ENCODE measurements at places on chromosomes 2 and 18. TPM values are rescaled to one million over a fixed set of nuclear protein-coding genes. Genes with fewer than 3 reads are reported as not detected.

- no peak for DNase-seq
These were observed 83.1 kb downstream of the NBEAL1 start for GRCh38 chr2:203097735-203098134.

The EMX1 gene
- not detected for total RNA-seq

DNA sequence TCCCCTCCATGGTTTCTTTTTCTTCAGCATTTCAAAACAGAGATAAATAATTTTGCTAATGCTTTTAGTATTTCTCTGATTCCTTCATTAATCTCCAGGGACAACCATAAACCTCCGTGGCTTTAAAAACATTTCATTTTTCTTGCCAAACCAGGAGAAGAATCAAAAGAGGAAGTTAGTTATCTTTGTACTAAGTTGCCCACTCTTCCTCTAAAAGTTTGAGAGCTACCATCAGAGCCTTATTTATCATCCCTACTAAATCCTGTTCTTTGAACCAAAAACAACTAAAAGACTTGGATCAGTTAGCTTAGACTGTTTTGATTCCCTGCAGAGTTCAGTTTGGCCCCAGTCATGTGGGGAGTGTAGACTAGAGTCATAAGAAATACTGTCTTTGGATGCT is 208.4 kb downstream of the SETBP1 start:
- no peak for DNase-seq

GRCh38 chr2:150374492-150374891 is 113.0 kb downstream of the RND3 start:
- peak; percentile 27 for DNase-seq

DNA sequence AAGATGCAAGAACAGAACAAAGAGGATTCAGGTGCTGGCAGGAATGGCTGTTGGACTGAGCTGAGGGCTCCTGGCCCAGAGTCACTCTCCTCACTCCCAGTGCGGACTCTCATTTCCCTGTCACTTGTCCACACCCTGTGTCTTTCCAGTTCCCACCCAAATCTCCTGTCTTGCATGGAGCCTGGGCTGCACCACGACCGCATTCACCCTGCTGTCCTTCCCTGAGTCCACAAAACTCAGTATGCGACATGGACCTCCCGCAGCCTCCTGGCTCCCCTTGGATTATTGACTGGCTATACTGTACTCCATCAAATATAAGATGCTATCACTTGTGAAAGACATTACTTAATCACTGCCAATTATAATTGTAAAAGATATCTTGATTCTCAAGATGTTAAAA is 2.5 kb upstream of the ITM2C start:
- DNase-seq, result no peak

DNA sequence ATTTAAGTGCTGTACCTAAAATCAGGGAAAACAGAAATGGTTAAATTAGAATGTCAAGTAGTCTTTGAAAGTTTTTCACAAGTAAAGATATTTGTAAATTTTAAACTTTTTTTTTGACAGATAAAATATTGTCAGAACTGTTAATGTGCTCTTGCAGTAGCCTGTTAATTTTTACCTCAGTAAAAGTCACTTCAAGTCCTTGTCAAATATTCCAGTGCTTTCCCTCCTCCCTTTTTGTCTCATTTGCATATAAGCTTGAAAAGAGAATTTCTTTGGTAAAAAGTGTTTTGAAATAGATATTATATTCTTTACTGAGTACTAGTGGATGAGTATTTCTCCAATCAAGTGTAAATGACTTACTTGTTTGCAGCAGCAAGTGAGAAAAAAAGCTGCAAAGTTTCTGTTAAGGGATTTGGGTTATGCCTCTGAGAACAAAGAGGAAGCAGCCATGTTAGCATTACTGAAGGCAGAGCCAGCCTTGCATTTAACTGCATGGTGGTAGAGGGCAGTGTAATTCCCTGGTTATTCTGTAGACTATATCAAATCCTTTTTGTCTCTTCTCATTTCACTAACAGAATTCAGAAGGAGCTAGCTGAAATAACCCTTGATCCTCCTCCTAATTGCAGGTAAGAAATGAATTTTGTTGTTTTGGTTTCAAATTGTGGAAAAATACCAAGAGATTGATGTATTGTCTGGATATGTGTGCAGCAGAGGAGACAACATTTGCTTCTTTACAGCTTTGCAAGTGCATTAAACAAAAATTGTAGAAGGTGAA is 3.2 kb downstream of the UBE2E3 start:
- peak; percentile 84 for DNase-seq

The AQP4 gene
- 37.6 TPM for total RNA-seq

GRCh38 chr2:239438368-239438767 is 37.5 kb upstream of the HDAC4 start:
- DNase-seq, result no peak

DNA sequence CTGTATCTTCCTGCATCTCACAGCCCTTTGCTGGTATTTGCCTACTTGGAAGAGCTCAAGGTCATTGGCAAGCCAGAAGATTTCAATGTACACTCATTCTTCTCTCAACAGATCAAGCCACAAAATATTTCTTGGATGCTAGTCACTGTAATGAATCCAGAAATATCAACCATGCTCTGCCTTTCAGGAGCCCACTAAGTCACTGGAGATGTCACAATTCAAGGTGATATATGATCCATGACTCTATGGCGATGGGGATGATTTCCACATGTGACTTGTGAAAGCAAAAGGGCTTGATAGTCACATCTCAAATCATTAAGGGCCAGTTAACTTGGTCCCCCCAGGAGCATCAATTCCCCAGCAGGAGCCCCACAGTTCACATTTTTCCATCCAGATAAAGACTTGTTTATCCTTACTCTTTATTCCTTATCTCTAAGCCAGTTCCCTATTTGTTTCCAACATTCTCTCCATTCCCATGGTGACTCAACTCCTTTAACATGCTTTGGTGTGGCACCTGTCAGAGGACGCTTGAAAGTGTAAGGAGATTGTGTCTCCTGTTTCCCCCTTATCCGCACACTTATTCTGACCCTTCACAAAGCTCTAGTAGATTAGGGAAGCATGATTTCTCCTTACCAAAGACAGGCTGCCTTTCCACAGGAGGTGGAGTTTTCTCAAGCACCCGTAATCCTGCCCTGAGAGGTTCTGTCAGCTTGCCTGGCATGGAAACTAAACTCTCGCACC is 15.8 kb downstream of the PKDCC start:
- peak; percentile 56 for DNase-seq

DNA sequence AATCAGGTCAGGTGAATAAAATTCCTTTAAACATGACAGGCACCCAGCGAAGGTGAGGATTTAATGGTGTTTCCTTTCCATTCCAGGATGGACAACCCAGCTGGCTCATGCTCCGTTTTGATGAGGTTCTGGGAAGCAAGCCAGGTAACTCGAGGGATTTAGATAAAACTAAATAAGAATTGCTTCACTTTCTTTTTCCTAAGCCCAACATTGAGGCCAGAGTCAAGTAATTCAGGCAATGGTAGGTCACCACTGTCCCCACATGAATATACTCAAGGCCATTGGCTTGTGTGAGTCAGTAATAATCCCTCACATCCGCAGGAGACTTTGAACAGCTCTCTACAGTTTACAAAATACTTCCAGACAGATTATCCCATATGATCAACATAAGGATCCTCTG is 16.2 kb upstream of the LRATD1 start:
- DNase-seq, result no peak

The IL18R1 gene
- 4.5 TPM for total RNA-seq

- no peak for DNase-seq
These were observed 194.0 kb upstream of the EPC2 start for GRCh38 chr2:148450531-148450930.

The LNPK gene
- total RNA-seq, result 68.4 TPM

The SULT1C2 gene
- total RNA-seq, result 0.92 TPM

GRCh38 chr2:196961889-196962288 is 35.4 kb upstream of the PGAP1 start:
- DNase-seq, result no peak

DNA sequence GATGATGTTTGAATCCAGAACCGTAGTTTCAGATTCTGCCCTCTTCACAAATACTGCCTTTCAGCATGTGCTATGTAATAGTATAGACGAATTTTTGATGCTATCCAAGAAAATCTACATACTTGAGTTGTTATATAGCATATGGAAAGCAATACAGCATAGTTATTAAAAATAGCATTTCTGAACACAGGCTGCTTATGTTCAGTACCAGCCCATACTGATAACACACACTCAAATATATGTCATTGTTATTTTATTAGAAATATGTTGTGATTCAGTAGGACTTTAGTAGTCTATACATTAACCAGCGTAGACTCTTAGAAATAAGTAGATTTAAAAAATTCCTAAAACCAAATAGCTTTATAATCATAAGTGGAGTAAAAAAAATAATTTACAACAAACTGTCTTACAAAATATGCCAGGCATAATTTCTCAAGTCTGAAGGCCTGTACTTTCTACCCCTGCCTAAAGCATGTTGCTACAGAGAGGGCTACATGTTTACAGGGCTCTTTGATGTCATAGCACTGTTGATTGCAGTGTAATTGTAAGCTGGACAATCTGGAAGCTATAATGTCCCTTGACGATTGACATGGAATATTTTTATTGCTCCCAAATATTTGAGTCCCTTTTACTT is 86.3 kb downstream of the ASXL3 start:
- no peak for DNase-seq

GRCh38 chr2:230589497-230590015 is 123.1 kb upstream of the CAB39 start:
- no peak for DNase-seq

GRCh38 chr2:66550826-66551225 is 115.9 kb downstream of the MEIS1 start:
- no peak for DNase-seq

GRCh38 chr2:240371129-240372000 is 64.1 kb upstream of the GPC1 start:
- DNase-seq, result peak; percentile 23

- no peak for DNase-seq
These were observed 8.3 kb downstream of the PRKAG3 start for GRCh38 chr2:218823196-218823855.

GRCh38 chr2:143968860-143969259 is 551.1 kb downstream of the ZEB2 start:
- no peak for DNase-seq

GRCh38 chr2:212640428-212640827 is 101.8 kb upstream of the ERBB4 start:
- peak; percentile 40 for DNase-seq

The WDR35 gene
- total RNA-seq, result 14.0 TPM

GRCh38 chr2:159164457-159164911 is 122.0 kb downstream of the WDSUB1 start:
- DNase-seq, result peak; percentile 48

GRCh38 chr18:12497296-12497695 is 89.6 kb downstream of the PRELID3A start:
- DNase-seq, result no peak

DNA sequence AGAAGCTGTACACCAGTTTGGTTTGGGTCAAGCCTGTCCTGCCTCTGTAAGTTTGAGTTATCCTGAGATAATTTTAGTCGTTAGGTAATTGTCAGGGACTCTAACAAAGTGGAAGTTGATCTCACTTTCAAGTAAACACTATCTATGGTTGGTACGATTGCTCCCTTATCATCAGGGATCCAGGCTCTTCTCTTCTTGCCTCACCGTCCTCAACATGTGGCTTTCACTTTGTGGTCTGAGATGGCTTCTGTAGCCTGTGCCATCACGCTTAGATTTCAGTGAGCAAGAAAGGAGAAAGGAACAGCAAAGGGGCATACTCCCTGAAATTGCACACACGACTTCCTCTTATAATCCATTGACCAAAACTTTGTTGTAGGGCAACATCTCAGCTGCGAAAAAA is 115.6 kb downstream of the CTAGE1 start:
- no peak for DNase-seq

The TNFAIP6 gene
- 10.8 TPM for total RNA-seq

- DNase-seq, result no peak
These were observed 520.2 kb upstream of the MYT1L start for GRCh38 chr2:2851316-2851715.

The ATP8B1 gene
- total RNA-seq, result 16.6 TPM

The PKDCC gene
- total RNA-seq, result 121 TPM

DNA sequence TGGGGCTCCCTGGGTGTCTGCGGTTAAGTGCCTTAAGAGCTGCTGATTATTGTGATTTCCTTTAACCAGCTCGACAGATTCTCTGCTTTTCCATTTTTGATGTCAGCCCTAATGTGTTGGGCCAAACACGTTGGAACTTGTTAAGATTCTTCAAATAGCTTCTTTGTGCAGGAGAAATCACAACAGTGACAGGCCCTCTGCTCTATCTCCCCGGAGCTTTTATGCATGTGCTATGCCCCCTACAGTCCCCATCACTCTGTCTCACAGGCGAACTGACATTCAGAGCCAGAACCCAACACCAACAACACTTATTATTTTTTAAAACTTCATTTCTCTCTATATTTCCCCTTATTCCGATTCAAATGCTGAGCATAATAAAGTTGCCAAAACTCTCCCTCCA is 371.7 kb upstream of the CELF4 start:
- no peak for DNase-seq

DNA sequence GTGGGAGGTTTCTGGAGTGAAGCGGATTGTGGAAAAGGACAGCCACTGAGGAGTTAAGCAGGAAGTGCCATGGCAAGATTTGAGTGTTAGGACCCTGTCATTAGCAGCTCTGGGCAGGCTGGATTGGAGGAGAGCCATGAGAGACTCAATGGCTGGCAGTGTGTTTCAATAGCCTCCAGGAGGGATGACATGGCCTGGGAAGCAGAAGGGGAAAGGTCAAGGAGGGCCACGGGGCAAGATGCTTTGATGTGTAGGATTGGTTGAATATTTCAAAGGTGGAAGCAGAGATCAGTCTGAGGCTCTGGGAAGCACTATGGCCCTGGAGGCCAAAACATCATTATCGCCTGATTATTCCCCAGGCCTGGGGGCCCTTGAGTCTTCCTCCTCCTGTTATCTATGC is 229.0 kb upstream of the HS6ST1 start:
- no peak for DNase-seq

DNA sequence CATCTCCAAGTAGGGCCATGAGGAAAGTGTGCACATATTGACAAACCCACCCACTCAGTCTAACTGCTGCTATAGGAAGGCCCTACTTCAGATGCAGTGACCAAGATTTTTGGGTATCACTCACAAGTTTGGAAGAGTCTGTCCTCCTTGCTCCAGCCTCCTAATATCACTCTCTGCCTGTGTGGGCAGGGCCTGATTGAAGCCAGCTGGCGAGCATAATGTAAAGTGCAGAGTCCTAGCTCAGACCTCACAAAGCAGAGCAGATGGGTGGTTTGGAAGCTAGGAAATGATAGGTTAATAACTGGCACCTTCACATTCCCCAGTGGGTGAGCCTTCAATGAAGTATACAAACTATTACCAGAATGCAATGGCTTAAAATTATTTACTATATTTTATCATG is 11.2 kb upstream of the SULT1C3 start:
- no peak for DNase-seq

GRCh38 chr2:9552219-9553178 is 3.1 kb downstream of the ADAM17 start:
- no peak for DNase-seq

The TSPYL6 gene
- total RNA-seq, result 0.21 TPM

DNA sequence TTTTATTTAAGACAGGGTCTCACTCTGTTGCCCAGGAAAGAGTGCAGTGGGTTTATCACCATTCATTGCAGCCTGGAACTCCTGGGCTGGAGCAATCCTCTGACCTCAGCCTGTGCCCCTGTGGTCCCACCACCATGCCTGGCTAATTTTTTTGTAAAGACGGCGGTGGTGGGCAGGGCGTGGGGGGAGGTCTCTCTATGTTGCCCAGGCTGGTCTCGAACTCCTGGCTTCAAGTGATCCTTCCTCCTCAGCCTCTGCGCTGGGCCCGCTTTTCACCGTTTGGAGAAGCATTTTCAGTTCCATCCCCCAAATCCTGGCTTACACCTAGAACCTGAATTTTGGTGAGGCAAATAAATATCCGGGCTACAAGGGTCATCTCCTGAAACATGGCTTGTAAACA is 1.4 kb upstream of the ATP5F1A start:
- DNase-seq, result no peak
